ENCODE measurements at places on chromosomes 5 and 9. TPM values are rescaled to one million over a fixed set of nuclear protein-coding genes. Genes with fewer than 3 reads are reported as not detected.

The RPS14 gene
- 2,485 TPM for polyA plus RNA-seq

The PIP5K1B gene
- polyA plus RNA-seq, result 3.7 TPM

The LRRC19 gene
- 0.81 TPM for polyA plus RNA-seq

The SPINK6 gene
- not detected for polyA plus RNA-seq

DNA sequence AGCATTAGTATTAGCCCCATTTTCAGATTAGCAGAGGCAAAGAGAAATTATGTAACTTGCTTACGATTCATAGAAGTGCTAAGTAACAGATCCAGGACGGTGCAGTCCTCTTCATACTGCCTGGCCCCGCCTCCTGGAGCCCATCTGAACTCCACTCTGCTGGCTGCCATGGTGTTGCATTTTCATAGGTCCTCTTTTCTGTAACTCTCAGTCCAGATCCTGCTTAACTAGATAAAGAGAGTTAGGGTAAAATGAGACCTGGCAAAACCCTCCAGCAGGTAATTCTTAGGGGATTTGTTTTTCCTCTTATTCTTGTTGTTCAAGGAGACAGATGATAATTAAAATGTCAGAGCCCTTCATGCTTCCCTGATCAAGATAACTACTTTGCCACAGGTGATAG lies 135.1 kb upstream of the EFNA5 start:
- no peak for DNase-seq

DNA sequence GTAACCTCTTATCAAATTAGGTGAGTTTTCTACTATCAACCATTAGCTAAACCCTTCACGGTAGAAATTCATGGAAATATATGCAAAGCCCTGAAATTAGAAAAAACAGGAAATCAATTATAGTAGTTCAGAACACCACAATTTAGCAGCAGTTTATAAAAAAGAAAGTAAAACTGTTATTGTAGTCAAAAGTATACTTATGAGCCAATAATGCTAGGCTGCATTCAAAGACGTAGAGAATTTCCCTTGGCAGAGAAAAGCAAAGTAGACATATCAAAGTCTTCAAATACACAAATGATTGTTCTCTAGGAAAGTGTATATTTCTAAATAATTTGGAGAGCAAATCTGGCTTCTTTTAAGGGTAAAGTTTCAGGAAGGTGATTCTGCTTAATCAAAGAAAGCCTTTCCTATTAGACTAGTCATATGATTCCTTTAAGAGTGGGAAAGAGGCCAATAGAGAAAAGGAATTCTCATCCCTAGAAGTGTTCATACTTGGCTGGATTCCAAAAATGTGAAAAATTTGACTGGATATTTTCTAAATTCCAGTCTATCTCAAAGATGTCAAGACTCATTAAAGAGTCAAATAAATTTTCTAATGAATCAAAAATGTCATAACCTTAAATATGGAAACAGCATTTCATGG lies 185.5 kb downstream of the SMC2 start:
- no peak for DNase-seq

DNA sequence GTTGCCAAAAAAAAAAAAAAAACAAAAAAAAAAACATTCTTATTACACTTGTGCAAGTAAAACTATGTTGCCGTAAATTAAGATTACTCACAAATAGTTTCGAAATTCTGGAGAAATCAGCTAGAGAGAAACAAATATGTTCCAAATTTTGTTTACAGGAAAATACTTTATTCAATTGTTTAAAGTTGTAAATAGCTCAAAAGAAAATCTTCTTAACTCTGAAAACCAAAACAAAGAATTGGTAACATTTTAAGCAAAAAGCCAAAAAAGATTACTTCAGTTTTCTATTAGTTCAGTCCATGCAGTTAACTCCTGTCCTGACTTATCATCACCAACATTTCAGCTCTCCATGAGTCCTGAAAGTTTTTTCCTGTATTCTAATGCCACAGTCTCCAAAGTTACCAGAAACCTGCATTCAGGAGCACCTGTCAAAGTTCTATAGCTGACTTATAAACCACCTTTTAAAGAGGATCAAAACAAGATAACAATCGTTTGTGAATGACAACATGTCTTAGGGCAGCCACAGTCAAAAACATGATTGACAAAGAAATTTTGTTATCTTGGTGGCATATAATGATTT lies 194.1 kb downstream of the RANBP17 start:
- DNase-seq, result no peak

GRCh38 chr5:85990998-85991397 lies 626.7 kb upstream of the COX7C start:
- no peak for DNase-seq

DNA sequence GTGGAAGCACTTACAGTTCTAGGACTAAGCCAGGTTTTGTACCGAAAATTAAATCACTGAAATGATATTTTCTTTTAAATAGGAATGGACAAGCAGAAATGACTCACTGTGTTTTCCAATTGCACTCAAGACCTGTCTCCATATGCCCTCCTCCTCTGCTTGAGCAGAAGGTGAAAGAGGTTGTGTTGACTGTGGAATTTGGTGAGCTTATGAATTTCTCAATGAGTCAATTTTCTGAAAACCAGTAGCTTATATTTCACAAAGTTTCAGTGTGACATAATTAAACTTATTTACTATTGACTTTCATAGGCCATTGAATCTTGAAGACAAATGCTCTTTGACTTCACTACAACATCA lies 249.9 kb downstream of the NPR3 start:
- no peak for DNase-seq

DNA sequence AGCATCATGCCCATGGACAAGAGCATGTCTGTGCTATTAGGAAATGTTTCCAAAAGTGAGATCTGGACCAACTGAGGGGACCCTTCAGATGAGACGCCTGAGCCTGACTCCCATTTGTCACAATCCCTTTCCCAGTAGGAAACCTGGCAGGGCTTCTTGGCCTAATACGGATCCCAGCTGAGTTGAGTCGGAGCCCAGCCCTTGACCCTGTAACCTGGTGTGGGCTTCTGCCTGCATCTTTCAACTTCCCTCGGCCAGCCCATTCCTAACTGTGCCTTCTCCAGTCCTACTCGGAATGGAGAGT lies 148.3 kb downstream of the IRX2 start:
- no peak for DNase-seq

DNA sequence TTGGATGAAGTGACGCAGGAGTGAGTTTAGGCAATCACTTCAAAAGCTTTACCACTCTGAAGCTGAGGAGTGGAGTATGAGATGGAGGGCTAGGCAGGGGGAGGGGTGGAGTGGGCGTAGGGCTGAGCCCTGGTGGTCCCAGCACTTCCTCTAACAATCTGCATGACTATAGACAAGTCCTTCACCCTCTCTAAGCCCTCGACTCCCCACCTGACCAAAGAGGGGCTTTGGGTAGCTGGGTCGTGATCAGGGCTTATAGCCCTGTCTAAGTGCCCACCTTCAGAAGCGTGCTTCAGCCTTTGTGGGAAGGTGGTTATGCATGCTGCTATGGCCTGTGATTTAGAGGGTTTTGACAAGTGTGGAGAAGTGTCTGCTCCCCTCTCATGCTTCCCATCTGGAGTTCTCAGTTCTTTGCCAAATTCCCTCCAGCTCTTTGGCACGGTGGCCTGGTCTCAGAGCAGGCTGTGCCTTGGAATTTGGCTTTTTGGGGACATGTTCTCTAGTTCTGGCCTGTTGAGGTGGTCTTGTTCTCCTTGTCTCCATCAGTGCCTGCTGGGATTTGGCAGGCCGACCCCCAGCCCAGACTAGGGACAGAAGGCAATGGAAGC lies 53.0 kb downstream of the ACTBL2 start:
- no peak for DNase-seq

DNA sequence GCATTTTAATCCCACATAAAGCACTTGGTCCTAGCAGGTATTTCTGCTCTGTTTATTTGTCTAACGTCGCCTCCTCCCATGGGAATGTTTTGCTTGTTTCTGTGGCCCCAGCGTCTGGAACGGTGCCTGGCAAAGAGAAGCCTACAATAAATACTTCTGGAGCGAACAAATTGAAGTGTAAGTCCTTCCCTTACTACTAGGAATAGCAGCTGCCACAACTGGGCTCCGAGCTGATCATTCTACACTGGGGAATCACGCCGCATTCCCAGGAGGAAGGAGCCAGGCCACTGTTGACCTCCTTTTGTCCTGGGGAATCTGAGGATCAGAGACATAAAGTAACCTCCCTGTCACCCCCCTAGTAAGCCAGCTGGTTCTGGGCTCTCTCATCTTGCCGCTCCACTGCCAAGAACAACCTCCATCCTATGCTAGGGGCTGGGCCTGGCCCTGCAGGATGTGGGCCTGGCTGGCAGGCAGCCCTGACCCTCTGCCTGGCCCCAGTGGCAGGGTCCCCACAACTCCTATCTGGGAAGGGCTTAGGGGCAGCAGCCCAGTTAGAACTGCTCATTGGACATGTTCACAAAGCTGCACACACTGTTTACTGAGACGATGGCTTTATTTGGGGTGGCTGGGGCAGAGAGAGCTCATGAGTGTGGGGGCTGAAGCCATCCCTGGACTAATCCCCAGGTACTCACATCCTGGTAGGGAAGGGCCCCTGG lies 82.8 kb downstream of the GTF3C4 start:
- DNase-seq, result peak; percentile 18

DNA sequence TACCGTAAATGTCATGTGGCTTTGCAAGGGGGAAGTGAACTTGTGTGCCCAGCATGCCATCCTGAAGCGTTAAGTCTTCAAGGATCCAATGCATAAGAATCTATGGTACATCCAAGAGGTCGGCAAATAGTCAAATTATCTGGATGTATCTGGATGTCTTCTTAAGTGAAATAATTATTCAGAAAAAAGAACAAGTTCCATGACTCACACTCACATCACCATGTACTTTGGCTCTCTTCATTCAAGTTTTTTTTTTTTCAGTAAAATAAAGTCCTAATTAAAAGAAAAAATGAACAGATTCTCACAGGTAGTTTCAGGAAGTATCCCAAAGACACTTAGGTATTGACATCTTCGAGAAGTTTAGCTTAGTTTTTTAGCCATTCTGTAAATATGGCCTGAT lies 62.7 kb upstream of the MEGF10 start:
- no peak for DNase-seq

Measured in right lung (tissue), 10 donors.